ENCODE measurements at places on chromosomes 3 and 15.

DNA sequence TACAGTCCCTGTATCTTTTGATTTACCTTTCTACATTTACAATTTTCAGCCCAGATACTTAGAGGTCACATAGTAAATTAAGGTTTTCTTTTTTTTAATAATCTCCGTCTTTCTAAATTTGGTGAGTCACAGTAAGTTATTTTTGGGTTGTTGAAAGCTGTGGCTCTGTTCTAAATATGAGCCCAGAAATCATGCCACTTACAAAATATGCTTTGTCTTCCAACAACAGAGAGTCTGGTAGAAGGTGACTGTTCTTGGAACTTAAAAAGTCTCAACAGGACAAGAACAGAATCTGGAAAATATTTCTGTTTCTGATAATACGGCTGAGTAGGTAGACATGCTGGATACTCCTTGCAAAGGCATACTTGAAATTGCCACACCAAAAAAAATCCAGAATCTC is 16.0 kb downstream of the GOLGA8S start:
- no peaks in the 10 kb centered on the region for H3K4me1 ChIP-seq
- no peaks in the 10 kb centered on the region for H3K36me3 ChIP-seq
- H3K27me3 ChIP-seq, result no peaks in the 10 kb centered on the region
- H3K4me3 ChIP-seq, result no peak overlapping the region
- H3K27ac ChIP-seq, result no peak overlapping the region
- DNase-seq, result no peak

- no peaks in the 10 kb centered on the region for H3K36me3 ChIP-seq
- no peak overlapping the region for H3K27ac ChIP-seq
- H3K4me3 ChIP-seq, result no peak overlapping the region
- no peaks in the 10 kb centered on the region for H3K4me1 ChIP-seq
These were observed 48.1 kb downstream of the SETMAR start for GRCh38 chr3:4351164-4351855.

GRCh38 chr3:170496868-170497140 is 78.1 kb downstream of the CLDN11 start:
- no peak overlapping the region for H3K27ac ChIP-seq
- H3K27me3 ChIP-seq, result no peaks in the 10 kb centered on the region
- no peak overlapping the region for H3K4me3 ChIP-seq

DNA sequence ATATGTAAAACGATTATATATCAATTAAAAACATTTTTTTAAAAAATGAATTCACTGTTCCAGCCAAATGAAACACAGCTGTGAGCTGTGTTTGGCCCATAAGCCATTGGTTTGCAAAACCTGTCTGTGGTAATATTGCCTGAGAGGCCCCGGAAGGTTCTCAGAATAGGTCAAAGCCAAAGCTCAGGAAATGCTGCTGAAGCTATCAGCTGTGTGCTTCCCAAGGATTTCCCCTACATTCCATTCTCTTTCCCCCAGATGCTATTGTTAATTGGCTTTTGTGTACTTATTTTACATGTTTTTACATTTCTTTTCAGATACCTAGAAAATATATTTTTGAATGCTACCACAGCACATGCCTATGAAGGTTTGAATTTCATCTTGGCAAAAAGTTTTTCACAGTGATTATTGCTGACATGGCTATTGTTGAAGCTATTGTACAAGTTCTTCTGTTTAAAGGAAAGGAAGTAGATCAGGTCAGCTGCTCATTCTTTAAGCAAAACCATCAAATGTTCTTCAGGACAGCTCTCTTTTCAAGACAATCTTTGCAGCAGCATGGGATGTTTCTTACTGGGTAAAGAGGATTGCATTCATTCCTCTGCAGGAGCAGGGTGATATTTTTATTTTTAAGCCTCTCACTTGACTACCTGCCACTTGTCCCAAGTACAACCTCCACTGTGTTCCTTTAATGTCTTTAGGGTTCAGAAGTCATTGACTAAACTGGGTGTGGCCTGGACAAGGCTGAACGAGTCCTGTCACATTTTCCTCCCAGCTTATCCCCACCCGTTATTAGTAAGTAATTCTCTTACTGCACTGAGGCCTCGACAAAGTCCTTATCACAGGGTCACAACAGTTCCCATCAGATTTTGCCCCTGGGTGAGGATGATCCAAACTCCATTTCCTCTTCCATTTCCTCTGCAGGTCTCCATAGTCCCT is 26.3 kb upstream of the BNC1 start:
- no peaks in the 10 kb centered on the region for H3K36me3 ChIP-seq
- no peak overlapping the region for H3K4me3 ChIP-seq
- no peak overlapping the region for H3K27ac ChIP-seq
- H3K27me3 ChIP-seq, result no peaks in the 10 kb centered on the region
- no peak for DNase-seq
- H3K4me1 ChIP-seq, result no peaks in the 10 kb centered on the region

DNA sequence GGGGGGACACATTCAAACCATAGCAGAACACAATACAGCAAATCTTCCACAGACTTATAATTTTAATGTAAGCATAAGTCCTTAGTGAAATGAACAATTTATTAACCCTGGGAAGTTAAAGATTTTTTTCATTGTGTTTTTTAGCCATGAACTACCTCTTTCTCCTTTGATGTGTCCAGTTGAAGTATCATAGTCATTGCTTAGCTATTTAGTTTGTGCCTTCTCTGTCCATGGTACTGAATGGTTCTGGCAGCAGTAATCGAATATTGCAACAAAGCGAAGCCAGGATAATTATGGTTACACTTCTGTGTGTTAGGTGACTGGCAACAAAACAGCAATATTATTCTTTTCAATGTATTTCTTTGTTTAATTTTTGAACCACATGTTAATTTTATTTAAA is 403.0 kb upstream of the ONECUT1 start:
- H3K27me3 ChIP-seq, result no peaks in the 10 kb centered on the region
- peak; percentile 15 for DNase-seq
- no peak overlapping the region for H3K27ac ChIP-seq
- H3K4me3 ChIP-seq, result no peak overlapping the region
- H3K4me1 ChIP-seq, result peaks cover 5% of the 10 kb centered on the region
- no peaks in the 10 kb centered on the region for H3K36me3 ChIP-seq

DNA sequence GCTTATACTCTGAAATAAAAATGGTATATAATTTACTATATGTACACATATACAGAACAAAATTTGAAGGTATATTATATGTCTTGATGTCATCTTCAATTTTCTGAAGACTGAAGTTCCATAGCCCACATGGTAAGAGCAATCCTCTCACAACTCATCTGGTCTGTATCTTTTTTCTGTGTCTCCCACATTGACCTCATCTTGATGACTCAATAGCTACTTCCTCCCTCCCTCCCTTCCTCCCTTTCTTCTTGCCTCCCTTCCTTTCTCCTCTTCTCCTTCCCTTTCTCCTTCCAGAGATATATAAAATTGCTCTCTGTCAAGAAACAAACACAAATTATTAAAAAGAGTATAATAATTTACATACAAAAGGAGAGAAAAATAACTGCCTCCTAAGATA is 268.5 kb downstream of the SQOR start:
- H3K4me1 ChIP-seq, result no peaks in the 10 kb centered on the region
- H3K4me3 ChIP-seq, result no peak overlapping the region
- H3K27ac ChIP-seq, result no peak overlapping the region
- H3K27me3 ChIP-seq, result no peaks in the 10 kb centered on the region
- DNase-seq, result no peak

DNA sequence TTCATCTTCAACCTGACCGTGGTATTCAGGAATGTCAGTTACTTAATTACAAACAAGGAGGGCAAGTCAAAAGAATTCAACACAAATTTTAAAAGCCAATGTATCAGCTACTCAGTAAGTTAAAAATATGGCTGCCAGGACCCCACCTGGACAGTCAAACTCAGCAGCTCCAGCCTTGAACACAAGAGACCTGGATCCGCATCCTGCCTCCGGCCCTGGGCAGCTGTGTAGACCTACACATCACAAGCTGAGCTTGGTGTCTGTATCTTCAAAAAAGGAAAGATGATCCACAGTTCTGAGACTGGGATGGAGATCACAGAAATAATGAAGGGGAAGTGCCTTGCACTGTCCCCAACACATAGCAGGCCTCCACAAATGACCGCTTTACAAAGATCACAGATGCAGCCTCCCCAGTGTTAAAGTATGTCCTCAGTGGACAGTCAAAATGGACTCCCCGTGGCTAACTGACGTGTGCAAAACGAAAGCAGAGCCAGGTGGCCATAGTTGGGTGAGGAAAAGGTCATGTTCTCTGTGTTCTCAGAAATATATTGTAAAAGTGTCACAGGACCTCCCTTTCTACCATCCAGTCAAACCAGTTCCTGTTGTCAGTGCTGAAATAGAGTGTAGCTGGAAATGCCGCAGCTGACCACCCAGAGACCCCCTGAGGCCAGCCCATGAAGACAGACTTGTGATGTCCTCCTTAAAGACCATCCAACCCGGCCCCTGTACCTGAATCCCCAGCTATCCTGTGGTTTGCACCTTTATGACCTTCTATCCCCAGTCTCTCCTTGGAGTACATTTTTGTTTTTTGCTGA is 168.5 kb upstream of the NSMCE3 start:
- no peaks in the 10 kb centered on the region for H3K4me1 ChIP-seq
- H3K36me3 ChIP-seq, result no peaks in the 10 kb centered on the region
- DNase-seq, result no peak

DNA sequence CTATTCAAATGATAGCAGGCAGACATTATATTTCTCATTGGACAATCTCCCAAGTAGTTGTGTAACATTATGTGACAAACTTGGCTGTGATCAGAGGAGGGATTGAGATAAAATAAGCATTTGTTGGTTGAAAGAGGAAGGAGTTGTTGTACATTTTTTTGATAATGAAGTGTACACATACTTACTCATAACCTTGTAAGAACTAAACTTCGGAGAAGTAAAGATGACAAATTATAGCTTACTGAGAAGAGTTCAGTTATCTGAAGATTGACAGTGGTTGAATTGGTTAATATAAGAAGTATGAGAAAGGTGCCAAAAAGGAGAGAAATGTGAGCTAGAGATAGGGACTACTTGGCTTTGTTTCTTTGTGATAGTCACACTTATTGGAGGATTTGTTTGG is 32.6 kb downstream of the STT3B start:
- no peaks in the 10 kb centered on the region for H3K27me3 ChIP-seq
- H3K4me1 ChIP-seq, result peaks cover 53% of the 10 kb centered on the region
- H3K27ac ChIP-seq, result no peak overlapping the region
- no peak for DNase-seq
- no peaks in the 10 kb centered on the region for H3K36me3 ChIP-seq
- no peak overlapping the region for H3K4me3 ChIP-seq

DNA sequence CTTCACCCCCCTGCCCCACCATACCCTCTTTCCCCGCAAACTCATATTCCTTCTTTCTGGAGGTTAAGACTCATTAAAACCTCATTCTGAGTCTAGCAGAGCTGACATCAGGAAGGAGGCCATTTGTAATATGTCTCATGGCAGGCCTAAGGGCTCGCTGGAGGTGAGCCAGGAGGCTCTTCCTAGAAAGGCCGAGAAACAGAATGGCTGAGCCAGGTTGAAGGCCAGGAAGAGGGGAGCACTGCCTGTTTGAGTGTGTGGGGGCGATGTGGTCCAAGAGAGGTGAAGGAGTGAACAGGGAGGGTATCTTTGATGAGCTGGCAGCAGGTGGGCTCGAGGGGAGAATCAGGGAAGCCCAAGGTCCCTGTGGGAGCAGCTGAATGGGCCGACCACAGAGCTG is 317.3 kb downstream of the TLE3 start:
- H3K27ac ChIP-seq, result no peak overlapping the region
- H3K4me3 ChIP-seq, result no peak overlapping the region
- H3K4me1 ChIP-seq, result no peaks in the 10 kb centered on the region

DNA sequence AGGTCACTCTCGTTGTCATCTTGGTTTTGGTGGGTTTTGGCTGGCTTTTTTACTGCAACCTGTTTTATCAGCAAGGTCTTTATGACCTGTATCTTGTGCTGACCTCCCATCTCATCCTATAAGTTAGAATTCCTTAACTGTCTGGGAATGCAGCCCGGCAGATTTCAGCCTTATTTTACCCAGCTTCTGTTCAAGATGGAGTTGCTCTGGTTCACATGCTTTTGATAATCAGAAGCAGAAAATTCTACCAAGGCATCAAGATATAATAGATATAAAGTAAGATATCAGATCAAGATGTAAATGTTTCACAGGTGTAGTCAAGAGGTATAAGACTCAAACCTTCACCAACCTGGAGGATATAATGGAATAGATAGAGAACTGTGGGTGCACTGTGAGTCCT is 16.0 kb downstream of the GPR176 start:
- no peak overlapping the region for H3K4me3 ChIP-seq
- H3K36me3 ChIP-seq, result no peaks in the 10 kb centered on the region
- H3K4me1 ChIP-seq, result no peaks in the 10 kb centered on the region
- no peak overlapping the region for H3K27ac ChIP-seq

DNA sequence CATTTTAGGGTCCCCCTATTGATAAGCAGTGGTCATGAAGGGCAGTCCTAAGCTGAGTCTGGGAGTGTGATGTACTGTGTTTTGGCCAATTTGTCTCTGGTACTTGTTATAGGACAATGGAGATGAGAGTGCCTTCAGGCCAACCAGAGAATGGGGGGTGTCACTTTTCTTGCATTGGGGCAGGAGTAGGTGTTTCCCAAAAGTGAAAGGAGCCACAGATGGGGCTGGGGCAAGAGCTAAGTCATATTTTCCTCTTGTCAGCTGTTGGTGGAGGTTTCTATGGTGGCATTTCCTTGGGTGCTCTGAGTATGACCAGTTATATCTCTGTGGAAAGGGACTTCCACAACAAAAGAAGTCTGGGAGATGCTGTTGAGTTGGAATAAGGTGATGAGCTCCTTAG is 24.7 kb upstream of the BSN start:
- H3K4me1 ChIP-seq, result no peaks in the 10 kb centered on the region
- no peak overlapping the region for H3K4me3 ChIP-seq
- no peak for DNase-seq

DNA sequence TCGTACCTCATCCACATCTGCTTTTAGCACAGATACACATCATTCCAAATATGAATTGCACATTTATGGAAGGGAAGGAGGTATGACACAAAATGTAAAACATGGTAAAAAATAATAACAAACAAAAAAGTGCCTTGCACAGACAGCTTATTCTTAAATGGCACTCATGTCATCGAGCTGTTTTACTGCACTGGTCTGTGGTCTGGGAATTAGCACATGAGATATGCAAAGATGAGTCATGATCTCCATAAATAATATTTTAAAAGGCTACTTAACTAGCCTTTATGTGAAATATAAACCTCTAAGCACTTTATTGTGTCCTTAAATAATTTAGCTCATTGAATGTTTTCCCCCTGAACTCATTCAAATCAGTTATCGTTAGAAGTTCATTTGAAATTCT is 142.2 kb upstream of the ZNF385D start:
- no peak overlapping the region for H3K27ac ChIP-seq
- H3K4me3 ChIP-seq, result no peak overlapping the region
- H3K36me3 ChIP-seq, result no peaks in the 10 kb centered on the region
- no peaks in the 10 kb centered on the region for H3K27me3 ChIP-seq

Measured in DND-41 (cell line).